ENCODE measurements at places on chromosomes 1 and 21.

DNA sequence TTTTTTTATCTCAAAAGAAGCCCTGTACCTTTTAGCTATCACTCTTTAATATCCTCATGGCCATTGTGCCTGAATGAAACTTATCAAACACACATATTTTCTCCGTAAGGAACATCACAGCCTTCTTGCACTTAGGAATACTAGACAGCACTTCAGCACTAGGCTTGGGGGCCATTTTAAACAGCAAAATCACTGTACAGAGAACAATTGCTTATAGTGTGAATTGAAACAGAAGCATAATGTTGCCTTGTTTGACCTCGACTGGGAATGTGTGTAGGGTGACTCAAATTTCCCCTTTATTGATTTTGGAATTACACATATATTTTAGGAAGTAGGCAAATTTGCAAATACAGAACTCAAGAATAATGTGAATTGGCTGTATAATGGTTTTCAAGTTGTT lies 36.4 kb downstream of the KYAT3 start:
- DNase-seq, result no peak

DNA sequence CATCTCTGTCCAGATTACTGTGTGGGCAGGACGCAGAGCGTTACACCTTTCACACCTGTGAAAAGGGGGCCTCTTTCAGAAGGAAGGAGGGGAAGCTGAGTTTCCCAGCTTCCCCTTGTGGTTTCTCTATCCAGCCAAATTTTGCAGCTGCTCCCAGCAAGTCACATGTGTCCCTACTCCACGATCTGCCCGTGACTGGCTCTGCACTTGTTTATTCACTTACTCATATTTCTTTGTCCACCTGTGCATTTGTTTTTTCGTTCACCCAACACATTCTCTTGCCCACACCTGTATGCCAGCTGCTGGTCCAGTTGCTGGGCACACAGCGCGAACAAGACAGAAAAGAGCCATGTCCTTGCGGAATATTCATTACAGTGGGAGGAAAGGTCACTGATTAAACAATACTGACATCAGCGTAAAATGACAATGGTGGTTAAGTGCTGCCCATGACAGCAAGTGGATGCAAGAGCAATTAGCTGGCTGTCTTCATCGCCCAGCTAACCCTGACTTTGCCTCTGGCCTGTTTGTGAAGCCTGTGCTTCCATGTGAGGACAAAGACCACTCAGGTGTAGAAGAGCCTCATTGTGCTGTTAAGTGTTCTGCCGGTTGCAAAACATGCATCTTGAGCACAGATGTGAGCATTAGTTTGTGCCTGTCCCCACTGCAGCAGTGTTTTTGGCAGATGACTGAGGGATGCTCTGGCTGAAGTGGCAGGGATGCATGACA lies 28.6 kb upstream of the NEK2 start:
- no peak for DNase-seq

DNA sequence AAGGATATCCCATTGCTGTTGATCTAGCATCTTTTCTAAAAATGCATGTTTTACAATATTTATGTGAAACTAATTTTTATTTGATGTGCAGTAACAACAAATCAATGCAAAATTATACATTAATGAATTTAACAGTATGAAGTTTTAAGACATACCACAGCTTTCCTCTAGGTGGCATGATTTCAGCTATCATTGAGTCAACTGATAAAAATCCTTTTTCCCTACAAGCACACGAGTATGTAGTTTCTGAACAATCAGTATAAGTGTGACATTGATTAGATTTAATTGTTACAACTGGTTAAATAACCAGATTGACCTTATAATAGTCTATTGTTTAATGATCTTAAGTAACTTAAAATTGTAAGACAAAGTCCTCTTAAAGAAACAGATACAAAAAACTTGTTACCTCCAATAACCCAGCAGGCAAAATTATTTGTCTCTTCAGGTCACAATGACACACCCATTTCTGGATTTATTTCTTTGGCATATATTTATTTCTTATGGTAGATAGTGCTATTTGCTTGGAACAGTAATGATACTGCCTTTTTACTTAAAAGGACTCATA lies 5.8 kb upstream of the TGFB2 start:
- no peak for DNase-seq

- no peak for DNase-seq
These were observed 94.4 kb upstream of the COL6A1 start for GRCh38 chr21:45887120-45887611.

DNA sequence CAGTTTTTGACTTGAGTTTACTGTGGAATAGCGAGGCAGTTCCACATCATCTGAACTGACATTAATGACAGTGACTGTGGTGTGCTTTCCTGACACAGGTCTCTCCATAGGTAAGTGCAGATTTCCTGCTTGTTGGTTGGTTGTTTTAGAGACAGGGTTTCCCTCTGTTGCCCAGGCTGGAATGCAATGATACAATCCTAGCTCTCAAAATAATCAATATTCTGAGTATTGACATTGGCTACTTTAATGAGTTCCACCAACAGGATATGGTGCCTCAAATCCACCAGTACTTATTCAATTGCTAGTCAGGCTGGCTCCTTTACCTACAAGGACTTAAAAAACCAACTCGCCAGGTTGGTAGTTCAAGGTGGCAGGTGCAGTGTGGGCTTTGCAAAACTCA lies 63.8 kb downstream of the CLSTN1 start:
- DNase-seq, result no peak

- DNase-seq, result no peak
These were observed 269.5 kb upstream of the NCAM2 start for GRCh38 chr21:20728691-20729090.

GRCh38 chr1:221683681-221684080 lies 58.2 kb downstream of the DUSP10 start:
- DNase-seq, result no peak

DNA sequence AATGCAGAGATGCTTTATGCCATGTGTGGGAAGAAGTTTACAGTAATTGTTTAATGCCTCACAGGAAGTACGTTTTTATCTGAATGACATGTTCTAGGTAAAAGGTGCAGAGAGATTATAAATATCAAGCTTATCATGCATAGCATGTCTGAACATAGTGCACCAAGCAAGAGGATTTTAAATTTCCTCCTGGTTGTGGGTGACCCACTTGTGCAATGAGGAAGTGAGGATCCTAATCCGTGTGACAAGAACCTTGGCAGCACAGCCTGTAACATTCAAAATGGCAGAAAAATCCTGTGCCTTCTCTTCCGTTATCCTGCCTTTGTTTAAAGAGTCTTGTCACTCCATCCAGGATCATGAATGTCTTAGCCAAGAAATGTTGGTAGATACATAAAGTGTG lies 75.6 kb downstream of the PLA2G4A start:
- no peak for DNase-seq

- no peak for DNase-seq
These were observed 162.6 kb downstream of the GRIK1 start for GRCh38 chr21:29777160-29777559.

- DNase-seq, result peak; percentile 24
These were observed 8.6 kb upstream of the PLA2G2C start for GRCh38 chr1:20194757-20195461.

DNA sequence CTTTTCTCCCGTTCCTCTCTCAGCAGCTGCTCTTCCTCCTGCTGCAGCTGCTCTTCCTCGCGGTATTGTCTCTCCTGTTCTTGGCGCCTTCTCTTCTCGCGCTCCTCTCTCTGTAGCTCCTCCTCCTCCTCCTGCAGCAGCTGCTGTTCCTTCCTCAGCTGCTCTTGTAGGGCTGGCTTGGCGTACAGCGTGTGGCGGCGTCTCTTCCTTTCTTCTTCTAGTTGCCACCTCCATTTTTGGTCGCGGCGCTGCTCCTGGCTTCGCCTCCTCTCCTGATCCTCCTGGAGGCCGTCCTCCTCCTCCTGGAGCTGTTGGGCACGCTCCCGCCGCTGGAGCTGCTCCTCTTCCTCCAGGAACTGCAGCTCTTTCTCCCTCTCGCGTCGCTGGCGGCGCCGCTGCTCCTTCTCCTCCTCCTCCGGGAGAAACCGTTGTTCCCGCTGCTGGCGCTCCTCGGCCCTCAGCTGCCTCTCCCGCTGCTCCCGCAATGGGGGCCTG lies 4.8 kb downstream of the TCHH start:
- peak; percentile 22 for DNase-seq

- no peak for DNase-seq
These were observed 57.4 kb downstream of the BRINP2 start for GRCh38 chr1:177227978-177228692.

- DNase-seq, result no peak
These were observed 6.6 kb upstream of the PNRC2 start for GRCh38 chr1:23953020-23953419.

DNA sequence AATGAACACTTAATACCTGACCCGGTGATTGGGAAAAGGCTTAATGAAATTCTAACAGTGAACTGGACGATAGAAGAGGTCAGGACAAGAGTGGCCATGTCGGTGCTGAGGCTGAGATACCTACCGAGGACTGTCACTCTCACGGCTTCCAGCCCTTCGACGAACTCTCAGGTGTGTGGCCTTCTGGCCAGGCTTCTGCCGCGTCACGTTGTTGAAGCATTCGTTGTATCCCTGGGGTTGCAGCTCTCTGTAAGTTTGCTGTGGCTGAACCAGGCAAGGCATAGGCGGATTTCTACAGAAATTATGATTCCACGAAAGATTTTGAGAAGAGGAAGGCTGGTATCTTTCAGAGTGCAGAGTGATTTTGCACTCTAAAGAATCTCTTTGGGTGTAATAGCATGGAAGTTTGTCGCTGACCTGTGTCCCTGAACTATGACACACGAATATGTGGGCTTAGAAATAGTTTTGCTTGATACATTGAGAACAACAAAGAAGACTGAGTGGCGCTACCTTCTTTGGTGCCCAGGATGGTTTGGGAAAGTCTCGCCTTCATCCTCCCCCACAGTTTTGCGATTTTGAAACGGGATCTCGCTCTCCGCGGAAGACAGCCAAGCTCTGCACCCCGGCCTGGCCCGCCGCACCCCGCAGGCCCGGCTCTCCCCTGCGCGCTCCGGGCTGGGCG lies 403 bp upstream of the EPHX4 start:
- no peak for DNase-seq

DNA sequence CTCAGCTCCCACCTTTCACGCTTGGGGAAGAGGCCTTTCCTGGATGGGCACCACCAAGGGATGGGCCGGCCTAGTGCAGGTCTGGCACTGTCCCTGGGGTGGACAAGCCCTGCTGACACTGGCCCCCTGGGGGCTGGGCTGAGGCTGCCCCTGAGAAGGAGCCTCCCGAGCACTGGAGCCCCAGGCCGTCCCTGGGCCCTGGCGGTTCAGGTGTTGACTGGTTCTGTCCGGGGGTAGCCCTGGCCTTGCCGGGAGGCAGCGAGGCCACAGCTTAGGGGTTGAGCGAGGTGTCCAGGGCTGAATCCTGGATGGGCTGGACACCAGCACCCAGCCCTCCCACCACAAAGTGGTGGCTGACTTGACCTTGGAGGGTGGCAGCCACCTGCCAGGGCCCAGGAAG lies 49.7 kb upstream of the ACTRT2 start:
- no peak for DNase-seq

GRCh38 chr1:248824301-248824700 lies 1.4 kb downstream of the SH3BP5L start:
- DNase-seq, result no peak

DNA sequence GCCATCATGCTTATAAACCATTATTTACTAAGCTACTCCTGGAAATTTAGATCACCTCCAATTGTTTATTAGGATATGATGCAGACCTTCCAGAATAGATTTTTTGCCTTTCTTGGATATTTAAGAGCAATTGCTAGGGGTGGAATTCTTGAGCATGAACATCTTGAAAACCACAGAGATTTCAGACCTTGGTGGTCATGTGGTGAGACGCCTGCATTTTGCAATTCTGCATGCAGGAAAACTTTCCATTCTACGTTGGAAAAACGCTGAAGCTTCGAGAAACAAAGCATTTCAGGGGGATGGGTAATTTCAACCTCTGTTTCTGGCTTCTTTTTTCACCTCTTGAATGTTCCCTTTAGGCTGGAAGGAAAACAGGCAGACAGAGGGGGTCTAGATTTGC lies 596.3 kb downstream of the KIF26B start:
- DNase-seq, result no peak

DNA sequence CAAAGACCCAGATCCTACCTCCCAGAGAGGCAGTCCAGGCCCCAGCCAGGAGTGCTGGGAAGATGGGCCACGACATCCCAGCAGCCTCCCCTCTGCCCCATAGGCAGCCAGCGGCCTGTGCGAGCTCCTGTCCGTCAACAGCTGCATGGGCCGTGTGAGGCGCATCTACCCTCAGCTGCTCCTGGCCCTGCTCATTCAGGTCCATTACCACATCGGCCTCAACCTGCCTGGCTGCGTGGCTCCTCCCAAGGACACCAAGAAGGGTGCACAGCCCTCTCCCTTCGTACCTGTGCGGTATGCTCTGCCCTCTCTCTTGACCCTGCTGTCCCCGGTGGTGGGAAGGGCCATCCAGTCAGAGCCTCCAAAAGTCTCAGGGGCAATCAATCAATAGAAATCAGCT lies 29.5 kb upstream of the TTC4 start:
- no peak for DNase-seq

DNA sequence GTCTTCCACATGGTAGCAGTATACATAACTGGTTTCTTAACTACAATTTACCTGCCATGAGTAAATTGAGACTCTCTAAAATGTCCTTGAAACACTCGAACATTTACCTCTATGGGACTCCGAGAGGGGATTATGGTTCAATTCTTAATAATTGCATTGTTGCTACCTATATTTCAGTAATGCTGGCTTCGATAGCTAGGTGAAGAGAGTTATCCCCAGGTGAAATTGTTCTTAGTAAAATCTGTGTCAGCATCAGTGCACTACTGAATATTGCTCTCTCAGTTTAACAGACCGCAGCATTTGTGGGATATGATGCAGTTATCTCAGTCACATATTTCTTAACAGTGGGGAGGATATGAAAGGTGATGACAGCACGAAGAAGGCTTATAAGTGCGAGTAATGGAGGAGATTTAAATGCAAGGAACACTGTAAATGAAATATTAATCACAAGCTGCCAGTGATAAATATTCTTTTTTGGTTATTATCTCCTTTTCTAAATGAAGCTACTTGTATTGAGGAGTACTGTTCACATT lies 801.9 kb downstream of the BRINP3 start:
- no peak for DNase-seq

DNA sequence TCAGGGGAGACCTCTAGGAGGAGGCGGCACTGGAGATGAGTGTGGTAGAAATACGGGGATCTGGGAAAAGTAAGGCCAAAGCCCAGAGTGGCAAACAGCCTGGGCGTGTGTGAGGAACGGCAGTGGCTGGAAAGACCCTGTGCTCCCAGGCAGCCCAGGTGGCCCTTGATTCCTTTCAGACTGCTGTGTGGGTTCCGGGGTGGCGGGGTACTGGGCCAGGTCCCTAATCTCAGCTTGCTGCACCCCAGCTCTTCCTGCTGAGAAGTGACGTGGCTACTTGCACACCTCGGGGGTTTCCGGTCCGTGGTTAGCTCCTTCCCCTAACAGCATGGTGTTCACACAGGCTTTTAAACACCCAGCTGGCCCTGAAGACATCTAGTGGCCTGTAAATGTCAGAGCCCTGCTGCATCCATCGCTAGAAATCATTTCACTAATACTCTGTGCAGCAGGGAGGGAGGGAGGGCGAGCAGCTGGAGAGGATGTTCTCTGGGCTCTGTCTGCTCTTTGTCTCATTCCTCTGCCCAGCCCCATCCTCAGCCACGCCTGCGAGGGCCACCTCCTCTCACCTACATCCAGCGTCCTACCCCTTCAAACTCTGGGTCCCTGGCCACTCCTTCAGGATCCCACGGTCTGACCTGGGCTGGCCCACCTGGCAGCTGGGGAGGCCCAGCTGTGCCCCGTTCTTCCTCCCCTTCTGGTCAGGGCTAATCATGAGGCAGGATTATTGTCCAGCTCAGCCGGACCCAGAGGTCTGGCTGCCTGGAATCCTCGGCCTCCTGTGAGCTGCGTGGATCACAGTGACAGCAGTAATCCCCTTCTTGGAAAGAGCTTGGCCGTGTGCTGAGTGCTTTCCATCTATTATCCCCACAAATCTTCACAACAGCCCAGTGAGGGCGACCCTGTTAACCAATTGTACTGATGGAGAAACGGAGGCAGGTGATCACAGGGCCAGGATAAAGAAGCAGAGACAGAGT lies 7.2 kb downstream of the ZDHHC18 start:
- peak; percentile 47 for DNase-seq

Data from GDM1 (cell line).